Non-pigmented ciliary epithelial cell (primary cell): ENCODE measurements at places on chromosomes 11 and 22.

- no peak for DNase-seq
Observed at GRCh38 chr11:119625206-119625978, 103.6 kb downstream of the NECTIN1 start.

DNA sequence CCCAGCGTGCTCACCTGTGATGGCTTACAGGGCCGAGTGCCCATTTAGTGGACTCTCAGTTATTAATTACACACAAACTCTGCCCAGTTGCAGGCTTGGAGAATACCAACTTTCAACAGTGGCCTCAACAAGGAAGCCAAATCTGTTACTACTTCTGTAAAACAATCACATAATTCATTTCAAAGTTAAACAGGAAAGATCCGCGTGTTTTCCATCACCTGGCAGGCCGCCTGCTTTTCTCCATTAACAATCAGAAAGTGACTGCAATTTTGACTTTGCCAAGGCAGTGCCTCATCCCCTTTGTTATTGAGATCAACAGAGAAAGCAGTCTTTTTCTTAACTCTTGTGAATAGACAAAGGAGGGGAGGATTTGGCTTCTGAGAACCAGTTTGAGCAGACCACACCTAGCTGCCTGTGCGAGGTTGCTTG lies 77.7 kb downstream of the BARX2 start:
- no peak for DNase-seq

DNA sequence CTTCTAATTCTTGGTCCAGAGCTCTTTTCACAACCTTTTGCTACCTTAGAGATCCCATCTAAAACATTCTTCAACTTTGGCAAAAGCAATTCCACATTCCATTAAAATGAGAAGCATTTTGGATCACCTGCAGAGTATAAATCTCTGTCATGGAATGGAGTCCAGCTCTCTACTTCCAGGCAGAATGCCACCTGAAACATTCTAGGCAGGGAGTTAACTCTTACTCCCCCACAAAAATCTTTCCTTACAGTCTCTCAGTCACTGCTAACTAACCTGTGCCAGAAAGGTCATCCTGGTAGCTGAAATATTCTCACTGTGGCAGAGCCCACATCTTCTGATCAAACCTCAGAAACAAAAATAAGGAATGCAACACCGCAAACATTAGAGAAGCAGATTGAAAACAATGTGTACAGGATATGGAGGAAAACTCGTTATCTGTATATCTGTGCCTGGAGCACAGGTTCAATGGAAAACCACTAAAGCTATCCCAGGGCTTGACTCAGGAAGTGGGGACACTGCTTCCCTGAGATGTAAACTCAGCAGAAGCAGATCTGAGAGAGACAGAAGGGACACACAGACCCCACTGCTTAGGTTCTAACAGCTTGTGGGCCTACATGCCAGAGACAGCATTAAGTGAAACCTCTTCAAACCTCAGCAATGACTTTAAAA lies 78.9 kb downstream of the KCNC1 start:
- no peak for DNase-seq

GRCh38 chr22:40817737-40818136 lies 1.4 kb downstream of the SLC25A17 start:
- DNase-seq: no peak

- no peak for DNase-seq
Observed at GRCh38 chr11:35146074-35146521, 7.1 kb downstream of the CD44 start.

- no peak for DNase-seq
Observed at GRCh38 chr11:72872012-72872411, 57.8 kb downstream of the ATG16L2 start.

GRCh38 chr11:3894128-3894731 lies 38.8 kb downstream of the STIM1 start:
- DNase-seq: no peak

DNA sequence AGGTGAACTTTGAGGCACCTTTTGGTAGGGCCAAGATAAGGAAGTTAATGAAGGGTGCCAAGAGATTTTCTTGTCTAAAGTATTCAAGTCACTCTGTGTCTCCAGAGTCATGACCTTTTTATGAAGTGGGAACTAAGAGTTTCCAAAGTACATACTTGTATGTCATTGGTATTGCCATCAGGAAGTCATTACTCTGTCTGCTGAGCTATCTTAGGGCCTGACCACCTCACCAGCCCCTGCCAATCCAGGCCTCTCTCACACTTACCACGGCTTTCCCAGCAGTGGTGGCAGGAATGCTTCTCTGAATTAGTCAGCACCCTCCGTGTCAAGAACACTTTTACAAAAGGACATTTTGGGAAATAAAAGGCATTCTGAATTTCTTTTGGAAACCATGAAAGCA lies 192.8 kb upstream of the MTNR1B start:
- DNase-seq: no peak

DNA sequence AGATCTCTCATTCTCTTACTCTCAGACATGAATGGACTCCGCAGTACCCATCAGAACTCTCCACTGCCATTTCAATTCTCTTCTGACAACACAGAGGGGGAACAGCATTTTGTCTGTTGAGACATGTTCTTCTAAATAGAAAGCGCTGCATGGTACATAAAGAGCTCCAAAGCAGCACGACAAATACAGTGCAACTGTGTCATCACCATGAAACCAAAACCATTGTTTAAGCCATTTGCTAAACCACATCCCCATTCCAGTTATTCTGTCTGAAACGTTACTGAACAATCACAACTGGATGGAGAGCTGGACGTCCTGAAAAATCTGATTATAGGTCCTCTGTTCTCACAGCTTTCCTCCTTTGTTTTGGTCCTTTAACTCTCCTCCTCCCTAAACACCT lies 17.9 kb upstream of the TENM4 start:
- no peak for DNase-seq

DNA sequence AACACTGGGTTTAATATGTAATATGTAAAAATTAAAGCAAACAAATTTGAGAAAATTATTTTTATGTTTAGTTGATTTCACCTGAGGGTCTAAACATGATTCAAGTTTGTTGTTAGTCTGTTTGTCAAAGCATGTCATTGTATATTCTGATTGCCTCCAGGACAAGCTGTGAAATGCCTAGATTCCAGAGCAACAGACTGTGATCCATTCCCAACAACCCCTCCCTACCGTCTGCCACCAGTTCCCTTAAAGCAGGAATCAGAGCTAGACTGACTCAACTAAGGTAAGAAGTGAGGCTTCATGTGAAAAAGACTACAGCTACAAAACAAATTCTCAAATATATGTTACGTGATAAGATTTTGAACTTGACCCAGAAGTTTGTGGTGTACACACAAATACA lies 304.2 kb downstream of the RAB38 start:
- no peak for DNase-seq

DNA sequence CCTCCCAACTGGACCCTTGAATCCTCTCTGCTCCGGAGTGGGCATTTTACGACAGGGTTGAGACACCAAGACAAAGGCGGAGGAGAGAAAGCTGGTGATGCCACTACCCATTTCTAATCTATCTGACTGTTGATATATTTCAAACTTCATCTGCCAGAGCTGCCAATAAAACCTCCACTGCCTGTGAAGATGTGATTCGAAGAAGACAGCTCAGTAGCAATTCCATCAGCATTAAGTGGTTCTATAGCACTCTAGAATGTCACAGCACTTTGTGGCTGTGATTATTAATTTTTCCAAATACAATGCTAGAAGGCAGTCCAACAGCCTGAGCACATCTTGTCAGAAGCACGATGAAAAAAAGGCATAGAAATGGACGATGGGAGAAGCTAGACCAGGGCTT lies 282.8 kb downstream of the OPCML start:
- DNase-seq: no peak

DNA sequence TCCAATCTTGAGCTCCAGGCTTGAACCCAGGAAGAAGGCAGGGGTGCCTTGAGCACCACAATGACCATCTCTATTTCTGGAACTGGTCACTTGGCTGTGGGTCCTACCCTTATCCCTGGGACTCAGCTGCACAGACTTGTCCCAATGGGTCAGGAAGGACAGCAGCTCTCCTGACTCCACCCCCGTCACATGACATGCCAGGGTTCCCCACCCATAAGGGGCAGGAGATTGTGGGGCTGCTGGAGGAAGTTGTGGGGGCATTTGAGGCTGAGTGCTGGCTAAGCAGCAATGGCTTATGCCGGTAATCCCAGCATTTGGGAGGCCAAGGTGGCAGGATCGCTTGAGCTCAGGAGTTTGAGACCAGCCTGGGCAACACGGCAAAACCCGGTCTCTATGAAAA lies 56.2 kb downstream of the NFAM1 start:
- no peak for DNase-seq

- no peak for DNase-seq
Observed at GRCh38 chr22:36595940-36596339, 67.0 kb upstream of the EIF3D start.

DNA sequence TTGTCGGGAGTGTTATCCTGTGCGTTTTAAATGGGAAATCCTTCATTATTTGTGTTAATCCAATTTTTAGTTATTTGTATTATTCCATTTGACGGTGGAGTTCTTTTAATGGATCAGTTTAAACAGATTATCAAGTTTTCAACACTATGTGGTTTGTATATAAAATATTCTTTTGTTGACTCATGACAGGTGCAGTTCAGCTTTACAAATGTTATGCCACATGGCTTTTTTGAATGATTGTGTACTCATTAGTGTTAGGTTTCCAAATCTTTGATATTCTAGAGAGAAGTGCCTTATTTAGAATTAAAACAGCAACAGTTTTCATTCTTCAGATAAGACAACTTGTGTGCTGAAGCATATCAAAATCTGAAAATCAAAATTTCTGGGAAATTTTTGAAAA lies 2.4 kb downstream of the JAM3 start:
- DNase-seq: no peak

GRCh38 chr22:46293577-46294260 lies 3.0 kb upstream of the GTSE1 start:
- DNase-seq: no peak

- no peak for DNase-seq
Observed at GRCh38 chr22:35598396-35598710, 18.8 kb downstream of the MB start.

GRCh38 chr11:69284081-69284511 lies 9.9 kb upstream of the MYEOV start:
- no peak for DNase-seq

DNA sequence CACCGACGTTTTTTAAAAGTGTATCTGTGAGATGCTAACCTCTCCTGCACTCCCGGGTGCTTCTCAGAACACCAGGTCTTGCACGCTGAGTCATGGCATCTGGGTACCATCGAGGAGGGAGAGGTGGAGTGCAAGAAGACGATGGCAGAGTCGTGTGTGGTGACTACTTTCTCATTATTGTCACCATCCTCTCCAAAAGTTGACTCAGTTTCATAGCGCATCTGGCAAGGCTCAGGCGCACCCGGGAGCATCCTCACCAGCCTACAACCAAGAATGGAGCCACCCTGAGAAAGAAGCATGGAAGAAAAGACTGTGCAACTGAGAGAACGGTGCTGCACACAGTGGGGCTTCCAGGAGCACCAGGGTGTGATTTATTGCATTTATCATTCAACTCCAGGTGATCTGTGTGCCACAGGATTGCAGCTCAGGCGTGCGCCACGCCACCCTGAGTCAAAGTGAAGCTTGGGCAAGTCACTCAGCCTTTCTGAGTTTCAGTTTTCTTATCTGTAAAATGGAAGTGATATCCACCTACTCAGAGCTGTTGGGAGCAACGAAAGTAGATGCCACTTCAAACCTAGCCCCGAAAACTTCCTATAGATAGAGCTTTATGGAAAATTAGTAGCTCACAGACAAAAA lies 65.4 kb downstream of the LINC01488 start:
- no peak for DNase-seq

- no peak for DNase-seq
Observed at GRCh38 chr11:117011541-117011898, 86.7 kb downstream of the SIK3 start.

DNA sequence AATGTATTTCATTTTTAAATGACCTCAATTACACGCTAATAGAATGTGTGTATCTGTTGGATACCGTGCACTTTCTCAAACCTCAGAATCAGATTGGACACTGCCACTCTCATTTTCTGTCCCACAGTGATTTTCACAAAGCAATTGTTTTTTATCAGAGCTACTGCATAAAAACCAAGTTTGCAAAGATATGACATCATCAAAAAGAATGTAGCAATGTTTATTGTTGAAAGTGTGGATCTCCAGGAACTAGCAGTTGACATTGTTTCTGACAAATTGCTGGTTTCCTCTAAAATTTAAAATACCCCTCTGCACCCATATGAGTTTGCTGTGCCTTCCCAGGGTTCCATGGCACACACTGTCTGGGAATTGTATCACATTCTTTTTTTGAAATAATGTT lies 362.7 kb upstream of the DDI1 start:
- DNase-seq: no peak

GRCh38 chr11:6152126-6152525 lies 18.0 kb downstream of the OR52B2 start:
- DNase-seq: no peak

DNA sequence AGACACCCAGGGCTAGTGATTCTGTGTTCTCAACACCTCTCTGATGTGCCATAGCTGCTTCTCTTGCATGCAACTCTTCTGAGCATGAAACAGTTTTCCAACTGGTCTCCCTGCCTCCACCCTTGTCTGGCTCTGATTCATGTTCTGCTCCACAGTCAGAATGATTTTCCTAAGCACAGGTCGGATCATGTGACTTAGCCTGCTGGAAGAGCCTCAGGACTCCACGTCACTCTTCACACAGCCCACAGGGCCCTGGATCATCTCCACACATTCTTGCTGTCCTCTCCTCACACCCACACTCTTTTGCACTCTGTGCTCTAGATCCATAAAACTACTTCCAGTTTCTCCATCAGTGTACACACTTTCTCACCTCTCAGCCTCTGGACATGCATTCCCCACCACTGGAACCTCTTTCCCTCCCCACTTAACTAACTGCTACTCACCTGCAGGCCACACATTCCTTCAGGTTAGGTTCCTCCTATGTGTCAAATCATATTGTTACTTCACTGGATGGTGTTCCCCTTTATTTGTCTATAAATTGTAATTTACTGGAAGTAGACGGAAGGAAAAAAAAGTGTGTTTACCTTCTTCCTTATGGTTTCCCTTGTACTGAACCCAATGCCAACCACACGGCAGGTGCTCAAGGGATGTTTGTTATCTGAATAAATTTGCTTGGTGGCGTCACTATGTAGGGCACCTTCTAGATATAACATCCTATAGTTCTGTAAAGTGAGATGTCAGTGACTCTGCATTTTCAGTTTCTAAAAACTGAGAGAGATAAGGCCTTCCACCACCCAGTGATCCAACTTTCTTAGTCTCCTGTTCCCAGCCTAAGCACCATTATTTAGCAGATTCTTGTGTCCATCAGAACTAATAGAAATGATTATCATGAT lies 133.7 kb downstream of the ETS1 start:
- DNase-seq: peak; percentile 93
